Panc1 (cell line): ENCODE measurements at places on chromosomes 1 and 21. TPM values are rescaled to one million over a fixed set of nuclear protein-coding genes. Genes with fewer than 3 reads are reported as not detected.

- no peak overlapping the region for H3K27ac ChIP-seq
- H3K27me3 ChIP-seq = no peaks in the 10 kb centered on the region
- H3K36me3 ChIP-seq = no peaks in the 10 kb centered on the region
- H3K4me3 ChIP-seq = no peak overlapping the region
- H3K4me1 ChIP-seq = peaks cover 9% of the 10 kb centered on the region
These were observed 24.6 kb downstream of the HMGN2 start for GRCh38 chr1:26496861-26497260.

- no peak overlapping the region for H3K4me3 ChIP-seq
- H3K4me1 ChIP-seq = no peaks in the 10 kb centered on the region
- no peak overlapping the region for H3K27ac ChIP-seq
- H3K36me3 ChIP-seq = no peaks in the 10 kb centered on the region
- no peak for DNase-seq
These were observed 38.3 kb downstream of the LRRN2 start for GRCh38 chr1:204647114-204647804.

- H3K27ac ChIP-seq = no peak overlapping the region
- DNase-seq = no peak
- H3K4me1 ChIP-seq = no peaks in the 10 kb centered on the region
- no peaks in the 10 kb centered on the region for H3K27me3 ChIP-seq
- no peak overlapping the region for H3K4me3 ChIP-seq
These were observed 7.4 kb downstream of the LRRC53 start for GRCh38 chr1:74504933-74505512.

The NUDC gene
- total RNA-seq = 161 TPM

The FCGR2B gene
- total RNA-seq = 0.15 TPM

GRCh38 chr1:5969168-5969567, 23.1 kb downstream of the NPHP4 start:
- DNase-seq = no peak
- H3K4me3 ChIP-seq = no peak overlapping the region
- no peaks in the 10 kb centered on the region for H3K27me3 ChIP-seq
- no peak overlapping the region for H3K27ac ChIP-seq
- H3K36me3 ChIP-seq = no peaks in the 10 kb centered on the region

DNA sequence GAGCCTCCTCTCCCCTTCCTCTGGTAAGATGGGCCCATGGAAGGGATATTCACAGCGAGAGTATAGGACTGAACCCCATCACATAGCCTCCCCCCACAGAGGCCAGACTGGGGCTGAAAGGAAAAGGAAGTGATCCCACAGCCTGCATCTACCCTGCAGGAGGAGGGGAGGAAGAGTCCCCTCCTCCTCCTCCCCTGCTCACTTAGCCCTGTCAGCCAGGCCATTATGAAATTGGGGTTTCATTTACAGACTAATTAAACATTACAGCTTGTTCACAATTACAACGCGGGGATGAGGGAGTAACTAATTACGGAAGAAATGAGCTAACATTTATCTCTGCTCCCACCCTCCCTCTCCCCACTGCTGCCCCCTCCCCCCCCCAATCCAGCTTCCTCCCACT, 25.4 kb downstream of the DMAP1 start:
- H3K4me3 ChIP-seq = no peak overlapping the region
- DNase-seq = no peak
- no peaks in the 10 kb centered on the region for H3K27me3 ChIP-seq
- H3K36me3 ChIP-seq = no peaks in the 10 kb centered on the region
- no peaks in the 10 kb centered on the region; the same call in 1 of the 2 replicates for H3K4me1 ChIP-seq

- H3K27me3 ChIP-seq = no peaks in the 10 kb centered on the region
- H3K4me1 ChIP-seq = no peaks in the 10 kb centered on the region
- no peak for DNase-seq
- no peaks in the 10 kb centered on the region for H3K36me3 ChIP-seq
These were observed 9.1 kb upstream of the GALNT2 start for GRCh38 chr1:230057681-230058565.

The LRRC53 gene
- total RNA-seq = not detected

The BTG3 gene
- total RNA-seq = 20.1 TPM

- no peaks in the 10 kb centered on the region for H3K36me3 ChIP-seq
- peaks cover 3% of the 10 kb centered on the region; the same call in 1 of the 2 replicates for H3K27me3 ChIP-seq
- no peak for DNase-seq
- no peaks in the 10 kb centered on the region for H3K4me1 ChIP-seq
- H3K27ac ChIP-seq = no peak overlapping the region
These were observed 23.9 kb downstream of the FMO5 start for GRCh38 chr1:147201276-147201675.

The ZNF436 gene
- total RNA-seq = 16.0 TPM

DNA sequence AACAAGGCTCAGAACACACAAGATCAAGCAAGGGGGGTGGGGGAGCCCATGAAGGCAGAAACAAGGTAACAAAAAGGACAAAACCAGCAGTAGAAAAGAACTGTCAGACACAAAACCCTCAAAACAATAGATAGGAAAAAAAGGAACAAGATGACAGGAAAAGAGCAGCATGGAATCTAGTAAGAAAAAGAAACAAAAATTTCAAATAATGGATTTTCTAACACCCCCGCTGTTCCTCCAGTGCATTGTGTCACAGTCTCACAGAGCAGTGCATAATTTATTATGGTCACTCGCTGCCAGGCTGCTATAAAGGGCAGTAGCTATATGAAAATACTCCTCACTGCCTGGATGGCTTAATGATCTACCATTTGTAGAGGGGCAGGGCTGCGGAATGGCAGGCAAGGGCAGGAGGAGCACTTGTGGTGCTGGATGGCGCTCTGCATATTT, 567.9 kb downstream of the DPYD start:
- H3K27ac ChIP-seq = no peak overlapping the region
- no peak overlapping the region for H3K4me3 ChIP-seq
- H3K27me3 ChIP-seq = no peaks in the 10 kb centered on the region
- H3K36me3 ChIP-seq = no peaks in the 10 kb centered on the region; the same call in 1 of the 2 replicates
- no peak for DNase-seq
